ENCODE measurements at places on chromosomes 1 and 21.

- peak; percentile 55 for DNase-seq
These were observed 253.1 kb upstream of the DUSP10 start for GRCh38 chr1:221994939-221995338.

DNA sequence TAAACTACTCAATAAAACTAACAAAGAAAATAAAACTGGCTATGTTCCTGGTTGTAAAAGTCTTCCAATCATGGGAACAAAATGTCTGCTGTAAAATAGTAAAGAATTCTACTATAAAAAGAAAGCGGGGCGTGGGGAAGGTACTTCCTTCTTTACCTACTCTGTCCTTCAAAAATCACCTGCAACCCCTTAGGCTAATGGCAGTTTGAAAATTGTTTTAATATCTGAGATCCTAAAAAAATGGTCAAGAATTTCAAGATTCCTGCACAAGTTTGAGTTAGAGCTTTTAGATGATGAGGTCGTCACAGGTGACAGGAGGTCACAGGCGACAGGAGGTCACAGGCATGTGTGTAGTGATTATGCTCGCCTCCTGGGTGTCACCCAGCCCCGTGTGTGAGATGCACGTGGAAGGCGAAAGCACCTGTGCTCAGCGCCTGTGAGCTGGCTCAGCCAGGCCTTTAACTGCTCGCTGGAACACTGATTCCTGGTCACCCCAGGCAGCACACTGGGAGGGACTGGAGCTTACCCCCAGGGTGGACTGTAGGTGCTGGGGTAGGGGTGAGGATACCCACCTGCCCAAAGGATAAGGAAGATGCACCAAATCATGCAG is 18.6 kb upstream of the TMPRSS2 start:
- DNase-seq: no peak

DNA sequence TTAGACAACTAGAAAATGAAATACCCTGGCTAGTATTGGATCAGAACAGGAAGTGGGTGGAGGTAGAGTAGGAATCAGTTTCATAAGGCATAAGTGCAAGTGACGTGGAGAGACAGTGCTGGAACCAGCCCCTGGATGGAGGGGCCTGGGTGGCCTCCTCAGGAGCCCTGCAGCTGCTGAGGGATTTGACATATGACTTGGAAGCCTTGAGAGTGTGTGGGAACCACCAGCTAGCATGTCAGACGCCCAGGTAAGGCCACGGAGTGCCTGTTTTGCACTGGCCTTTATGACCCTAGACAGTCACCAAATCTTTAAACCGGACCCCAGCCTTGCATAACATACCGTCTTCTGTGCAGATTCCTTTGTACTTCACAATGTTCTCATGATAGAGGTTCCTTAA is 94.4 kb downstream of the RAVER2 start:
- DNase-seq: no peak

DNA sequence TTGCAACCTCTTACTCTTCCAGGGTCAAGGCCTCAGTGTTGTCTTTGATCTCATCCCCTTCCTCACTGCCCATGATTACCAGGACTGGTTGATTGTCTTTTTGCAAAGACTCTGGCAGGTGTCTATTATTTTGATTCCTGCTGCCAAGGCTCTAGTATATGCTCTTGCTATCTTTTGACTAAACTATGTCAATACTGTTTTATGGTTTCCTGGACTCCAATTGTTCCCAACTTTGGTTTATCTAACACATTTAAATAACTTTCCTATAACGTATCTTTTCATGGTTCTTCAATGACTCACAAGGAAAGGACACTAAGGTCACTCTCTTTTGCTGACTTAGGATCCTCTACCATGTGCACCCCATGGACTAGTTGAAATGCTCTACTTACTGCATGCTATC is 141.5 kb downstream of the PTPRC start:
- no peak for DNase-seq

- no peak for DNase-seq
These were observed 751.9 kb upstream of the NEGR1 start for GRCh38 chr1:73034271-73034670.

Measured in hippocampal formation (tissue), 2 donors.